NCI-H2107 (cell line): ENCODE measurements at places on chromosomes 7 and 10.

GRCh38 chr7:98802088-98802780, 67.6 kb downstream of the TMEM130 start:
- peak; percentile 55 for DNase-seq

DNA sequence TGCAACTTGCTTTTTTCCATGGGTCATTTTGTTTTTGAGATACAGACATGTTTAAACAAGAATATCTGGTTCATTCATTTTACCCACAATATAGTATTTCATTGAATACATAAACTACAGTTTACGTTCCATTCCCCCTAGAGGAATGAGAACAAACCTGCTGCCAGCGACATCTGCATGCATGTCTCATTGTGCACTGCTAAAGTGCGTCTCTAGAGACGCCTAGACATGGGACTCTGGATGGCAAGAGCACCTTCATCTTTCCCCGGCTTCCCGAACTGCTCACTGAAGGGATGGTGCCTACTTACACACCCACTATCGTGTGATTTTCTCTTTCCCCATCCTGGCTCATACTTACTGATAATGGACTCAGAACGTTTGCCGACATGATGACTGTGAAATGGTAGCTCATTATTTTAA, 1.2 kb upstream of the ZNF777 start:
- DNase-seq = no peak

DNA sequence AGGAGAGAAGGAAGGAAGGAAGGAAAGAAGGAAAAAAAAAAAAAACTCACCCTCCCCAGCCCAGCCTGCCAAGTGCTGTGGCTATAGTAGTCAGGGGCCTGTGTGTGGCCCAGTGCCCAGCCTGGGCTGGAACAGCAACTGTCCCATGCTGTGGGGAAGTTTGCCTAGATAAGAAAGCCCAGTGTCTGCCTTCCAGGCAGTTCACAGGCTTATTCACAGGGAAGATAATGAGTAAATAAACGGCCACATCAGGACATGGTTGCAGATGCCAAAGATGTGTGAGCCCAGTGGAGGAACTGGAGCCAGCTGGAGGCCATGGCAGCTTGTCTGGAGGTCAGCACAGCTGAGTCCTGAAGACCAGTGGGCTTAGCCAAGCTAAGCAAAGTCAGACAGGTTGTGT, 132.4 kb upstream of the FOXK1 start:
- DNase-seq = no peak

DNA sequence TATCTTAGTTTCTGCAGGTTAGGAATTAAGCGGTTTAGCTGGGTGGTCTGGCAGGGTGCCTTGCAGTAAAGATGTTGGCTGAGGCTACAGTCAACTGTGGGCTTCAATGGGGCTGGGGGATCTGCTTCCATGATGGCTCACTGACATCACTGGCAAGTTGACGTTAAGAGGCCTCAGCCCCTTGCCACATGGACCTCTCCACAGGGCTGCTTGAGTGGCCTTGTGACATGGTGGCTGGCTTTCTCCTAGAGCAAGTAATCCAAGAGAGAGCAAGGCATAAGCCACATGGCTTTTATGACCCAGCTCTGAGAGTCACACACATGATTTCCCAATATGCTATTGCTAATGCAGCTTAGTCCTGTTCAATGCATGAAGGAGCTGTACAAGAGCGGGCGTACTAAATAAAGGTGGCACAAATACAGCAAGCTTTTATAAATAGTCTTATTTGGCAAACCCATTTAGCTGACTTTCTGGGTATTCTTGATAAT, 109.1 kb downstream of the SEPTIN7 start:
- DNase-seq = no peak

GRCh38 chr10:24911029-24911428, 41.4 kb downstream of the PRTFDC1 start:
- no peak for DNase-seq

GRCh38 chr7:69968969-69969556, 370.8 kb downstream of the AUTS2 start:
- DNase-seq = no peak
